ENCODE measurements at places on chromosomes 4 and X. TPM values are rescaled to one million over a fixed set of nuclear protein-coding genes. Genes with fewer than 3 reads are reported as not detected.

Gene HMX1
- total RNA-seq, result not detected

- DNase-seq, result no peak
Observed at GRCh38 chrX:123738378-123738940, 5.6 kb upstream of the THOC2 start.

- no peak for DNase-seq
Observed at GRCh38 chr4:109157696-109158095, 144.8 kb downstream of the COL25A1 start.

DNA sequence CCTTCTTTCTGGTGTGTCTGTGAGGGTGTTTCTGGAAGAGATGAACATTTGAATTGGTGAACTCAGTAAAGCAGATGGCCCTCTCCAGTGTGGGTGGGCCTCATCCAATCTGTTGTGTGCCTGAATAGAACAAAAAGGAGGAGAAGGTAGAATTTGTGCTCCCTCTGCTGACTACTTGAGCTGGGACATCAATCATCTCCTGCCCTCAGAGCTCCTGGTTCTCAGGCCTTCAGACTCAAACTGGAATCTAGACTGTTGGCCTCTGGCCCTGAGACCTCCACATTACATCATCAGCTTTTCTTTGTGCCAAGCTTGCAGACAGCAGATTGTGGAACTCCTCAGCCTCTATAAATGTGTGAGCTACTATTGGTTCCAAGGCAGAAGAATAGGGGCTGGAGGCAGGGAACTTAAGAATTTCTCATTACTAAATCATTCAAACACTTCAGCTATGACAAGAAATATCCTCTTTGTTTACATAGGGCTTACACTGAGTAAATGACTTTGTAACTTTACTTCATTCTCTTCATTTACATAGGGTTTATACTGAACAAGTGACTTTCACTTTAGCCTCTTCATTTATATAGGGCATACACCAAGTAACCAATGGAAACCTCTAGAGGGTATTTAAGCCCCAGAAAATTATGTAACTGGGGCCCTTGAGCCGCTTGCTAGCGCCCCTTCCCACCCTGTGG is 86.9 kb upstream of the NWD2 start:
- no peak for DNase-seq

DNA sequence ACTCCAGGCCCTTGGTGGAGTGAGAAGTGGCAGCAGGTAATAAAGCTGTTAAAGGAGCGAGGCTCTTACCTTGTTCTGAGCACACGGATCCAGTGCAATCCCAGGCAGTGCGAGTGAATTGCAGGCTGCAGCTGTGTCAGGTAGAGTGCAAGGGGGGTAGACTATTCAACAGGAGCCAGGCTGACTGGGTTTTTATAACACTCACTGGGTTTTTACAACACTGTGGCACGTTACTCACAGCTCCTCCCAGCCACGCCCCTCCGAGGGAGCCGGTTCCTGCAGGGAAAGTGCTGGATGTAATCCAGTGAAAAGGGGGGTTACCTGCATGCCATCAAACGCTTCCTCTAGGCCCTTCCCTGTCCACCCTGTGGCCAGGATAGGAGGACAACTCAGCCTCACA is 358 bp downstream of the FGFBP1 start:
- DNase-seq, result no peak

Gene TCEAL6
- total RNA-seq, result not detected
